ENCODE measurements at places on chromosomes 12 and 14. TPM values are rescaled to one million over a fixed set of nuclear protein-coding genes. Genes with fewer than 3 reads are reported as not detected.

ZNF268 gene
- 11.1 TPM for total RNA-seq

DNA sequence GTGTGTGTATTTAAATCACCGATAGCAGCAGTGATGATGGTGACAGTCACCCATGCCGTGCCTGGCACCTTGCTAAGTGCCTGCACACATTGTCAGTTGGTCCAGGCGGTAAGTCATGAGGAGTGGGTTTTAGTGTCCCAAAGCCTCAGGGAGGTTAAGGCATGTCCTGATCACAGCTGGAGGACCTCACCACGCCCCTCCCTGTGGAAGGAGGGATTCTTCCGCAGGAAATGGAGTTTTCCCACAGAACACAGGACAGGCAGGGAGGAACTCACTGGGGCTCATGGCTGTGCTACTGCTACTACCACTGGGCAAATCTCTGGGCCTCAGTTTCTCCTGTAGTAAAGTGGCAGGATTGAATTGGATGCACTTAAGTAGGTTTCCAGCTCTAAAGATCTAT, 142.3 kb downstream of the CACNA1C start:
- no peak for DNase-seq

DNA sequence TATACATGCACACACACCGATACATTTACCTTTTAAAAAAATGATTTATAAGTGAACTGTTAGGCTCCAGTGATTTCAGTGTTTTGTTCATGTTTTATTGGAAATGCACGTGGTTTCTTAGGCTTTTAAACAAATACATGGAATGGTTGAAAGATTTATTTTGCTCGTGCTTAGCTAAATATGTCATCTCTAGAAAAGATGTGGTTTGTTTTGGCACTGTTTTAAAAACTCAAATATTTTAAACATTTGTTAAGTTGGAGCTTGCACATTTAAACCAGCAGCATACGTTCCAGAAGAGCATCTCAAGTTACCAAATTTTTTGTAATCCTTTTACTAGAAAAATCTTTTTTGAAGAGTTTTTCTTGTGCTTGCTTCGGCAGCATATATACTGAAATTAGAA, 44.5 kb downstream of the FOXA1 start:
- no peak for DNase-seq

DNA sequence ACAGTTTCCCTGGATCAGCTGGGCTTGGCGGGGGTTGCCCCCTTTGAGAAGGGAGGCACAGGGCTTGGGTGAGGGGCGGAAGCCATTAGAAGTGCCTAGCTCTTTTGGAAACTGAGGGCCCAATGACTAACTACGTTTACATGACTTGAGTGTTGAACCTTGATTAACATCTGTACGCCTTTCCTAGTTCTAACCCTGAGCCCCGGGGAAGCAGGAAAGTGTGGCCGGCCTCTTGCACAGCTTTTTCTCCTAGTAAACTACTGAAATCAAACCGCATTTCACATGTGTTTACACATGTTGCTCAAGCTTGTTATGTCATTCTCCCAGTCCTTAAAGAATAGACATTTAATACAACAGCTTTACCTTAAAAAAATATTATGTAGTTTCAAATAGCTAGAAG, 1356.4 kb upstream of the TMEM132C start:
- no peak for DNase-seq

CCDC38 gene
- total RNA-seq, result not detected

- no peak for DNase-seq
Measured at GRCh38 chr12:15627995-15628945, 160.9 kb downstream of the EPS8 start.

GRCh38 chr14:22472935-22473854, 115.8 kb downstream of the DAD1 start:
- DNase-seq, result no peak

RAD9B gene
- not detected for total RNA-seq

DNA sequence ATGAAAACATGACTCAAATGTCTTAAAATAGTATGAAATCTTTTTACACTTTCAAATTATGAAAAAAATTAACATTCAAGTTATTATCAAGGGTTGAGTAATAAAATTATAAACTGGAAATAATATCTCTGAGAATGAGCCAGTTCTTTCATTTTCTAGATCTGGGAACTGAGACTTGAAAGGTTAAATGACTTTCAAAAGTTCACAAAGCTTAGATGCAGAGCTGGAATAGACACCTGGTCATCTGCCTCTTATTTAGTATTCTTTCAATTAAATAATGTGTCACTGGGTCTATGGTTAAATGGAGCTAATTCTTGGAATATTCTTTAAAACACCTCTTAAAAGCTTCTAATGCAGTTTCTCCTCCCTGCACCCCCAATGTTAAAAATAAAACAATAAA, 86.6 kb downstream of the CDK17 start:
- DNase-seq, result no peak

- DNase-seq, result no peak
Measured at GRCh38 chr14:61234215-61234916, 46.8 kb downstream of the TMEM30B start.

DNA sequence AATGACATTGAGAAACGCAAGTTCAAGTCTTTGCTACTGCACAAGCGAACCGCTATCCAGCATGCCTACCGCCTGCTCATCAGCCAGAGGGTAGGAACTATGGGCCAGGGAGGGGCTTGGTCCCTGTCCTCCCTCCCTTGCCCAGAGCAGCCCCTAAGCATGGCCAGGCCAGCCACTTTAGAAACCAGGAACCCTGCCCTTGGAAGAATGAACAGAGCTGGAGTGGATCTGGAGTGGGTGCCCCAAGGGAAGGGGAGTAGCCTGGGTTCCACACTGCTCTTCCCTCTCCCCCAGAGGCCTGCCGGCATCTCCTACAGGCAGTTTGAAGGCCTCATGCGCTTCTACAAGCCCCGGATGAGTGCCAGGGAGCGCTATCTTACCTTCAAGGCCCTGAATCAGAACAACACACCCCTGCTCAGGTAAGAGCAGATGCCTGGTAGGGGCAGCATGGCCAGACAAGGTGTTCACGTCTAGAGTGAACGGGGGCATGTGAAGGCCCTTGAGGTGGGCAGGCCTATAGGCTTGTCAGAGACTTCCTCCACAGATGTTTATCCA, 55.8 kb downstream of the TPCN1 start:
- DNase-seq, result no peak

- no peak for DNase-seq
Measured at GRCh38 chr12:112473056-112473455, 54.3 kb downstream of the PTPN11 start.

GRCh38 chr14:93369713-93370266, 22.8 kb downstream of the COX8C start:
- no peak for DNase-seq

RNU4-1 gene
- not detected for total RNA-seq

DNA sequence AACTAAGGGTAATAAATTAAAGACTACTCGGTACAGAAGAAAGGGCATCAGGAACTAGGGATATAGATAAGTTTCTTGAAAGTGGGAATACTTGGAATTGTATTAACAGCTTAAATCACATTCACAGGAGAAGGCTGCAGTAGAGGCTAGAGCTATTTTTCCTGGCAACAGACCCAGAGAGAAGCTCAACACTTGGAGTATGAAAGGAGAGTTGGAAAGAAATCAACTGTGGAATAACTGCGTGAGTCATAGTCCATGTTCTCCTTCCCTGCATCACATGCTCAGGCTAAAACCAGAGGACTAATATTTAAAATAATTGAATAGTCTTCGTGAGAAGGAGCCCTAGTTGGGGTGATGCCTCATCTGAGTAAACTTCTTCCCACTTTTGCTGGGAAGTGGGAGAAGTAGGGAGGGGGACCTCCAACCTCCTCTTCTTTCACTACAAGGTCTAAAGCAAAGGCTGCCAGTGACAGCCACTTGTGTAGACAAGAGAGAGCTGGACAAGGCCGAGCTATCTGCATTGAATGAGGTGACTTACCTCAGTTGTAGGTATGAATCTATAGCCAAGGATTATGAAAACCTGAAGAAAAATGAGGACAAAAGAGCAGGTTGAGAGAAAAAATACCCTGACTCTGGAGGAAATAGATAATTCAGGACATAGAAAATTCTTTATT, 32.7 kb downstream of the DYRK2 start:
- no peak for DNase-seq

DNA sequence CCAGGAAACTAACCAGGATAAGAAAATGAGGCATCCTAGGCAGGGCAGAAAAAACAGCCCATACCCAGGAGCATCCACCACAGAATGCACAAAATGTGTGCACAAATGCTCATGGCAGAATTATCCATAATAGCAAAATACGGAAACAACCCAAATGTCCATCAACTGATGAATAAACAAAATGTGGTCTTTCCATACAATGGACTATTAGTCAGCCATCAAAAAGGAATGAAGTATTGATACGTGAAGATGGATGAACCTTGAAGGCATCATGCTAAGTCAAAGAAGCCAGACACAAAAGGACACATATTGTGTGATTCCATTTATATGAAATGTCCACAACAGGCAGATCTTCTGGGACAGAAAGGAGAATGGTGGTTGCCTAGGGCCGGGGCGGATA, 19.1 kb downstream of the HRK start:
- no peak for DNase-seq

GRCh38 chr14:59852350-59852749, 18.2 kb downstream of the RTN1 start:
- DNase-seq, result no peak

NPFF gene
- not detected for total RNA-seq

DNA sequence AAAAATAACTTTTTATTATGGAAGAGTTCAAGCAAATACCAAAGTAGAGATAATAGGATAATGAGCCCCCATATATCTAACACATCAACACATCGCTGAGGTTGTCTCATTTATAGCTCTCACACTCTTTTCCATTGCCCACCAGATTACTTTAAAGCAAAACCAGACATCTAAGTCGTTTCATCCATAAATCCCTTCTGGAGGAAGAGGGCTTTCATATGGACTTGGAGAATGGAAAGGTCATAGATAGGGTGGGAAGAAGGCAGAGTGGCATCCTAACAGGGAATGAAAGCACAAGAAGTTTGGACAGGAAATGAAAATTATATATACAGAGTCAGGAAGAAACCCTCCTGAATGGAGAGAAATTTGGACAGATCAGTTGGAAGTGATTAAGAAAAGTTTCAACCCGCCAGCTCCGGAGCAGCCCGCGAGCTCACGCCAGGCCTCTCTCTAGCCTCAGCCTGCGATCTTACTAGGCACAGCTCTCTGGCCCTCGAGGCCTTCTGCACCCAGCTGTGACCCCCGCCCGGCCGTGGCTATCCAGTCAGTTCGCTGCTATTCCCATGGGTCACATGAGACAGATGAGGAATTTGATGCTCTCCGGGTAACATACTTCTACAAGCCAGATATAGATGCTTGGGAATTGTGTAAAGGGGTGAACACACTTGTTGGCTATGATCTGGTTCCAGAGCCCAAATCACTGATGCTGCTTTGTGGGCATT, 48.4 kb upstream of the NID2 start:
- DNase-seq, result no peak

SYNDIG1L gene
- 0.91 TPM for total RNA-seq

DNA sequence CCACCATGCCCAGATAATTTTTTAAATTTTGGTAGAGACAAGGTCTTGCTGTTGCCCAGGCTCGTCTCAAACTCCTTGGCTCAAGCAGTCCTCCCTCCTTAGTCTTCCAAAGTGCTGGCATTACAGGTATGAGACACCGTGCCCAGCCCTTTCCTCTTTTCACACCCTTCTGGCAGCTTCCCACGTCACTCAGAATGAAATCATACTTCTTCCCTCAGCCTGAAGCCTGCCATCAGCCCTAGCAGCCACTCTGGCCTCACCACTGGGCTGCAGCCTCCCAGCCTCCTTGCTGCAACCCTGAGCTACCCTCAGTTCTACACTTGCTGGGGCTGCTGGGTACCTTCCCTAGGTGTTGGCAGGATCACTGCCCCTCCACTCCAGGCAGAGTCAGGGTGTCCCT, 18.2 kb downstream of the ANKRD9 start:
- no peak for DNase-seq

NFATC4 gene
- 13.1 TPM for total RNA-seq

IRAK4 gene
- total RNA-seq, result 79.4 TPM

DNA sequence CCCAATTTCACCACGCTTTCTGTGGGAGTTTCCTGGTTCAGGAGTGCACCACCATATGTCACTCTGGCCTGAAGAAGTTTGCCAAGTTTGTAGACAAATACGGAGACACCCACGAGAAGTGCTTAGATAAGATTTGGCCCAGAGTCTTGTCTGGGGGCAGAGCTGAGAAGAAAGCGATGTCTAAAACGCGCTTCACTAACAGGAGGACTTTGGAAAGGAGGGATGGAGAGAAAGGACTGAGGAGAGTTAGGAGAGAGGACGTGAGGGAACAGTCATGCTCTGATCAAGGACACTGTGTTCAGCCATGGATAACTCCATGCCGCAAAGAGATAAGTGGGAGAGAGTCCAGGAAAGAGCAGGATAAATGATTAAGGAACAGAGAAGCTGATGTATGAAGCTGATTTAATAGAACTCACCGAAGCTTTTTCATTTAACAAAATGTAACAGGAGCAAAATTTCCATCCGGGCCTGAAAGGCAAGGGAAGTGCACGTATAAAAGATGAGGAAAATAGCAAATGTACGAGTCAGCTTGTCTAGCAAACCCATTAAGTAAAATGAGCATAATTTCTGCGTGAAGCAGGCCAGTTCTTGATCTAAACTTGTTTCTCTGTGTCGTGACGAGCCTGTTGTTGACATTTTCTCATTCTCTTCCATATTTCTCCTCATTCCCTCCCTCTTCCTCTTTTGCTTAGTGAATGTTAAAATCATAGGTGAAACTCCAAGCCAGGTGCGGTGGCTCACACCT, 23.4 kb upstream of the MAP3K9 start:
- DNase-seq, result no peak

- no peak for DNase-seq
Measured at GRCh38 chr12:43284486-43285158, 267.4 kb downstream of the ADAMTS20 start.

- DNase-seq, result no peak
Measured at GRCh38 chr12:95141310-95141709, 67.9 kb upstream of the NR2C1 start.

- DNase-seq, result no peak
Measured at GRCh38 chr12:11713202-11713601, 63.7 kb downstream of the ETV6 start.

DNA sequence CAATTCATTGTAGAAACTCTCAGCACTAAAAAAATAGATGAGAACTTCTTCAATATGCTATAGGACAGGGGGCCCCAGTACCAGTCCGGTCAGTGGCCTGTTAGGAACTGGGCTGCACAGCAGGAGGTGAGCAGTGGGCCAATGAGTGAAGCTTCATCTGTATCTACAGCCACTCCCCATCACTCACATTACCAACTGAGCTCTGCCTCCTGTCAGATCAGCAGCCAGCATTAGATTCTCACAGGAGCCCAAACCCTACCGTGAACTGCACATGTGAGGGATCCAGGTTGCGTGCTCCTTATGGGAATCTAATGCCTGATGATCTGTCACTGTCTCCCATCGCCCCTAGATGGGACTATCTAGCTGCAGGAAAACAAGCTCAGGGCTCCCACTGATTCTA, 15.7 kb upstream of the ANO2 start:
- DNase-seq, result no peak

- DNase-seq, result no peak
Measured at GRCh38 chr14:80316441-80316840, 105.1 kb upstream of the DIO2 start.
